Right forelimb (tissue), 1 donor: ENCODE measurements at places on chromosomes 7 and 10.

DNA sequence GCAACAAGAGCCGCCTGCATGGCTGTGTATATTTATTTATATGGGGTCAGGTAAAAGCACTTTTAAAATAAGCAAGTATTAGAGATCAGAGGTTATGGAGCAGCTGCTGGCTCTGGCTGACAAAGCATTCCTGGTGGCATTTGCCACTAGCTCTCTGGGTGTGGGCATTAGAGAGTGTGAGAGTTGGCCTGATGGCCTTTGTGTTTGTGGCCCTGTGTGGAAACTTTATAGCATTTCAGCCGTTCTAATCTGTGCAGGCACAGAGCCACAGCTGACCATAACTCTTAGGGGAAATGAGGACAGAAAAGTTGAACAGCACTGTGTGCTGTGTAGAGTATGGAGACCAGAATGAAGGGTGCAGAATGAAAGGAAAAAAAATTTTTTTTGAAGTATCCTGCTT lies 118.9 kb downstream of the AUTS2 start:
- DNase-seq: no peak

- no peak for DNase-seq
Observed at GRCh38 chr10:63889803-63890202, 368.6 kb downstream of the REEP3 start.

GRCh38 chr7:156993925-156994235 lies 16.6 kb downstream of the MNX1 start:
- DNase-seq: no peak

GRCh38 chr7:95796617-95797016 lies 24.3 kb downstream of the DYNC1I1 start:
- DNase-seq: no peak

DNA sequence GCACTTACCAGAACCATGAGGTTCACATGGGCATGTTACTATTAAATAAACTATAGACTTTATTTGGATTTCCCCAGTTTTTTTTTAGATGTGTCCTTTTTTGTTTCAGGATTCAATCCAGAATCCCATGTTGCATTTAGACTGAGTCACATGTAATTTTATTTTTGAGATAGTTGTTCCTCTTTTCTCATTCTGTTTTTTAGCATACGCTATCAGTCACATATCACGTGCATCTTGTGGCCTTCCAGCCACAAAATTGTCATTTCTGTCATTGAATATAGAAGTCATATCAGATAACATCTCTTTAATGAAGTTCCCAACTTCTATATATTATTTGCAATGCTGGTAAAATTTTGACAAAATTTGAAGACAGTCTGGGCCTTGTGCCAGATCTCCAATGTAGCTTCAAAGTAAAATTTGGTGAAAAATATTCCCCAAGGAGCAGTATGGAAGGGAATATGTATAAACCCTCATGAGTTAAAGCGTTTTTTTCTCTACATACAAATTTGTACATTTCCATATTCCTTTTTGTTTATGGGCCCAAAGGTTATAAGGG lies 132.3 kb upstream of the MKI67 start:
- no peak for DNase-seq

DNA sequence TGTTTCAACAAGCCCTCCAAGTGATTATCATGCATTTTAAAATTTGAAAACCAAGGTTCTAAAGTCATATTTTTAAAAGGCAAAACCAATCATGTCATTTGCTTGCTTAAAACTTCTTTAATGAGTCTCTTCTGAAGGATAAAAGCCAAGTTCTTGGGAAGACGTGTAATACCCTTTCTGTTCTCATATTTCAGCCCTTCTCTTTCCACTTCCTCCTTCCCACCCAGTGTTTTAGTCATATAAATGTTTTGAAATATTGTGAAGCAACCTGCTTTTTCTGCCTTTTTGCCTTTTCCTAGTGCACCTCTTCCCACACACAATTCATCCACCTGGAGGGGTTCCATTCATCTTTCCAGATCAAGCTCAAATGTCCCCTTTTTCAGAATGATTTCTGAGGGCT lies 211.1 kb upstream of the LRRTM3 start:
- no peak for DNase-seq

GRCh38 chr10:123011987-123012386 lies 3.2 kb downstream of the ACADSB start:
- DNase-seq: no peak

DNA sequence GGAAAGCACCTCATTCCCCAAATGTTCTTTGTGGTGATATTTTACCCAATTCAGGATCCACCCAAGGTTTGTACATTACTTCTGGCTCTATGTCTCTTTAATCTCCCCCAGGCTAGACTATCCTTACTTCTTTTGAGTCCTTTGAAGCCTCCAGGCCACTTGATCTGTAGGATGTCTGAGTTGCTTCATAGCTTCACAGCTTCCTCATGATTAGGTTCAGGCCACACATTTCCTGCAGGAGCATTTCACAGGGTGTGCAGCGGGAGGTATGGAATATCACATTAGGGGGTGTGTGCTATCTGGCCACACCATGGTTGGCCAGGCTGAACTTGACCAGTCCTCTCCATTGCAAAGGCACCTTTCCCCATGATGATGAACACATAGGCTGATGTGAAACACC lies 18.7 kb downstream of the TSPAN15 start:
- no peak for DNase-seq

- no peak for DNase-seq
Observed at GRCh38 chr7:106964466-106964865, 80.0 kb upstream of the PRKAR2B start.
